ENCODE measurements at places on chromosomes 2 and 18.

GRCh38 chr2:188969651-188970050 is 4.5 kb upstream of the COL3A1 start:
- no peak for DNase-seq

DNA sequence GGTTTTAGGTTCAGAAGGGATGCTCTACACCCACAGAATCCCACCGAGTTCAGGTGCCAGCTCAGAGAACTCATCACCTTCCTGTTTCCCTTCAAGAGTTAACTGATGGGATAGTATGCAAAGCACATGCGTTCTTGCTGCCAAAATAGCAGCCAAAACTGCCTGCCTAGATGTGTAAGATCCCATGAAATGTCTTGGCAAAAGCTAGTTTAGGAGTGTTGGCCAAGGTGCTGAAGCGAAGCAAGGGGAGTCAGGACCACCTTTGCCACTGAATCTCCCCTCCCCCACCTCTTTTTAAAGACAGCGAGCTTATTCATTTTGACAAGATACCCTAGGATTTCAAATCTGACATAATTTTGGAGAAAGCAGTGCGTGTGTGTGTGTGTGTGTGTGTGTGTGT is 2.1 kb downstream of the DOCK10 start:
- DNase-seq, result no peak

DNA sequence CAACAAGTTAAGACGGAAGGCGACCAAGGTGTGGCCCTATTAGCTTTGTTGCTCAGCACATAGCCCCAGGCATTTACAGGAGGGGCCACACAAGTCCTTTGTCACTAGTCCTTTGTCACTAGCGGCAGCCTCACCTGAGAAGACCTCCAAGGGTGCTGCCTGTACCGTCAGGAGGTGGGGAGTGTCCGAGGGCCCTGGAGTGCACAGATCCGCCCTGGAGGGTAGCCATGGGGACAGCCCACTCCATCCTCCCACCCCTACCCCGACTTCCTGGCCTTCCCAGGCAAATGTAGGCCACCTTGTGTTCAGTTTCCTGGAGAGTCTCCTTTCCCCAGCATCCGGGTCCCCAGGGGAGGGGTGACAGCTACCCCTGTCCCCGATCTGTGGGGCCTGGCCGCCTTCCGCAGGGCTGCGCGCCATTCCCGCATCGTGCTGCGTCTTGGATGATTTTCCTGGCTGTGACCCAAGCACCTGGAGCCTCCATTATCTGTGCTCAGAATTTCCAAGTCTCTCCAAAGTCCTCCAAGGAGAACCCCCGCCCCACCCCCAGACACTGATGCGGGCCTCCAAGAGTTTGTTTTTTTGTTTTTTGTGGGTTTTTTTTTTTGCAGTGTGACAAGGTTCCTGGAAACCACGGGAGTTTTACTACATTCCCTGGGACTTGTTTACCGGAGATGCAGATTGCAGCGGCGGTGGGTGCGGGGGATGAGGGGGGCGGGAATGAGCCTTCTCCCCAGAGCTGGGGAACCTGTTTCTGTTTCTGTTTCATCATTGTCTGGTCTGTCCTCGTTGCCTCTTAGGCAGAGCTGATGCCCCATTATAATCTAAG is 28.6 kb downstream of the TEX44 start:
- peak; percentile 58 for DNase-seq

- no peak for DNase-seq
Observed at GRCh38 chr18:9766740-9767139, 58.6 kb downstream of the RAB31 start.

DNA sequence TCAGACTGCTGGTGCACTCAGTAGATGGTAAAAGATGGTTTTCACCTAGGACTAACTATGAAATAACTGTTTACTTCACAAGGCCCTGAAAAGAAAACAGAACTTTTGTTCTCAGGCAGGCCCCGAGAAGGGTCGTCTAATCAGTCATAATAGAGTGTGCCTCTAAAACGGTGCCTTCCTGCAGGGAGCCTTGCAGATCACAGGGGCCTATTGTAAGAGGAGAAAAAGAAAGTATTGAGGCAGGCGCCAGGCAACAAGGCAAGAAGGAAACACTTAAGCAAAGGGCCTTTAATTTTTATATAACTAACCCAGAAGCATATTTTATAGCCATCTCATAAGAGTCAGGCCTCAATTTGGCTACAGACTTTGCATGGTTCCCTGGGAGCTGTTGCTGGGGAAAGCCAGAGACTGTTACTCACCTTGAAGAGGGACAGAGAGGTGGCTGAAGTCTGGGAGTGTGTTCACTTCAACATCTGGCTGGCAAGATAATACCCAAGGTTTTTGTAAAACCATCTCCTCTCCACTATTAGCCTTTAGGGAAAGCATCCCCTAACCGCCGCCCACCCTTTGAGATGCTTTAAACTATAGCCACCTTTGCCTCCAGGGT is 117.1 kb downstream of the PRPF40A start:
- DNase-seq, result no peak

DNA sequence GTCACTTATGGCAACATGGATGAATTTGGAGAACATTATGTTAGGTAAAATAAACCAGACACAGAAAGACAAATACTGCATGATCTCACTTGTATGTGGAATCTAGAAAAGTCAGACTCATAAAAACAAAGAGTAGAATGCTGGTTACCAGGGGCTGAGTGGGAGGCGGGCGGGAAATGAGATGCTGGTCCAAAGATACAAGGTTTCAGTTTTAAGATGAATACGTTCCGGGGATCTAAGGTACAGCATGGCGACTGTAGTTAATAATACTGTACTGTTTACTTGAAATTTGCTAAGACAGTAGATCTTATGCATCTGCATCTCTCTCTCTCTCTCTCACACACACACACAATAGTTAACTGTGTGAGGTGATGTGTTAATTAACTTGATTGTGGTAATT is 14.2 kb downstream of the FAM110C start:
- DNase-seq, result no peak

DNA sequence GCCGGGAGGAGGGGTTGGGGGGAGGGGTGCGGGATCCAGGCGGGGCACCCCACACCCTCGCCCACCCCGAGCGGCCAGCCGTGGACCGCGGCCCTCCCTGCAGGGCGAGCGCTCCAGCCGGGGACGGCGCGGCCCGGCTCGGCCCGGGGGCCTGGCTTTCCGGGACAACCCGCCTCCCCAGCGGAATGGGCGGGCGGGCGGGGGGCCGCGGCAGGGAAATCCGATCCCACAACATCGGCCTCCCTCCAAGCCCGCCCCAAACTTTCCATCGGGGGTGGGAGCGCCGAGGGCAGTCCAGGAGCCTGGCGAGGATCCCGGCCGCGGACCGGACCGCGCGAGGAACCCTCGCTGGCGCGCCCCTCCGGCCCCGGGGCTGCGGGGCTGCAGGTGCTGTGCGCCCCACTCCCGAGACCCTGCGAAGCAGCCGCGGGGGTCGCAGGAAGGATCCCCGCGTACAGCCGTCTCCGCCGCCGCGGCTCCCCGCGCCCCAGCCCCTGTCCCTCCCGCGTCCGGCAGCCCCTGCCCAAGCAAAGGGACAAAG is 529 bp downstream of the SEMA4C start:
- no peak for DNase-seq

DNA sequence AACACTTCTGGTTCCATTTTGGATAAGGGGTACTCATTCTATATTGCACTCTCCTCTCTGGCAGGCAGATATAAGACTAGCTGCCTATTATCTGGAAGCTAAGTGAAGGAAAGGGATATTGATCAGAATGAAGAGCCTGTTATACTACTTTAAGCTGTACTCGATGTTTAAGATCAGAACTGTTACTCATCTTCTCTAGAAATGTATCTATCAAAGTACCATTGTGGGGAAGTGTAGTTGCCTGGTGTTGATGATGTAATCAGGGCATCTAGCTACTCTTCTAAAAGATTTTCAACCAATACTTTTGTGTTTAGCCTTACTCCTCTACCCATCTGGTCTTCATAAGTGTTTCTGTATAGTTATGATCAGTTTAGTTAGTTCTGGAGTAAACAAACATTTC is 5.8 kb downstream of the CAMKMT start:
- DNase-seq, result no peak

- no peak for DNase-seq
Observed at GRCh38 chr2:47719099-47719498, 63.8 kb upstream of the MSH6 start.

- DNase-seq, result no peak
Observed at GRCh38 chr2:168245074-168245825, 2.1 kb downstream of the STK39 start.

DNA sequence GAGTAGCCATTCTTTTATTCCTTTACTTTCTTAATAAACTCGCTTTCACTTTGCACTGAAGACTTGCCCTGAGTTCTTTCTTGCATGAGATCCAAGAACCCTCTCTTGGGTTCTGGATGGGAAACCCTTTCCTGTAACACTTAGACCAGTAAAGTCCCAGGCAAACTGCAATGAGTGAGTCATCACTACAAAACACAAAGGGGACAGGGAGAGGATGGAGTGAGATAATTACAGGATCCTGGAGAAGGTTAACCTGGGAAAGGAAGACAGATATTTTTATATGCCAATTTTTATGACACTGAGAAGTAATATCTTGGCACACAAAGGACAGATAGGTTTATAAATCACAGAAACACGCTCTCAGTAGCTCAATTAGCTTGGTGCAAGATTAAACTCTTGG is 48.7 kb downstream of the EHD3 start:
- no peak for DNase-seq

DNA sequence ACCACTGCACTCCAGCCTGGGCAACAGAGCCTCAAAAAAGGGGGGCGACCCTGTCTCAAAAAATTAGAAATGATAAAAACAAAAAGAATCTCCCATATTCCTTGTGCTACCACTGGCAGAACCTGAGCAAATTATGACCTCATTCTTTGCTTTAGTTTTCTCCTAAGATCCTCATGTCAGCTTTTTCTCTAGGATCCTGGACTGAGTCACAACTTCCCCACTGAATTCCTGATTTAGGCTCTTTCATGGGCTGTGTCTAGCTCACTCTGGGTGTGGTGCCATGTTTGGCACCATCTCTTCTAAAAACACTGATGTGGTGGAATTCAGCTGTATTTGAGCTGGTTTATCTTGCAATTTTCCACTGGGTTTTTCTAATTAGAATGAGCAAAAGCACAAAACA is 37.1 kb downstream of the EXOC6B start:
- DNase-seq, result no peak

- DNase-seq, result no peak
Observed at GRCh38 chr2:10897956-10898355, 13.8 kb upstream of the KCNF1 start.

GRCh38 chr2:127596311-127597045 is 49.5 kb upstream of the GPR17 start:
- DNase-seq, result no peak

GRCh38 chr2:97735161-97735561 is 21.8 kb downstream of the ZAP70 start:
- no peak for DNase-seq

DNA sequence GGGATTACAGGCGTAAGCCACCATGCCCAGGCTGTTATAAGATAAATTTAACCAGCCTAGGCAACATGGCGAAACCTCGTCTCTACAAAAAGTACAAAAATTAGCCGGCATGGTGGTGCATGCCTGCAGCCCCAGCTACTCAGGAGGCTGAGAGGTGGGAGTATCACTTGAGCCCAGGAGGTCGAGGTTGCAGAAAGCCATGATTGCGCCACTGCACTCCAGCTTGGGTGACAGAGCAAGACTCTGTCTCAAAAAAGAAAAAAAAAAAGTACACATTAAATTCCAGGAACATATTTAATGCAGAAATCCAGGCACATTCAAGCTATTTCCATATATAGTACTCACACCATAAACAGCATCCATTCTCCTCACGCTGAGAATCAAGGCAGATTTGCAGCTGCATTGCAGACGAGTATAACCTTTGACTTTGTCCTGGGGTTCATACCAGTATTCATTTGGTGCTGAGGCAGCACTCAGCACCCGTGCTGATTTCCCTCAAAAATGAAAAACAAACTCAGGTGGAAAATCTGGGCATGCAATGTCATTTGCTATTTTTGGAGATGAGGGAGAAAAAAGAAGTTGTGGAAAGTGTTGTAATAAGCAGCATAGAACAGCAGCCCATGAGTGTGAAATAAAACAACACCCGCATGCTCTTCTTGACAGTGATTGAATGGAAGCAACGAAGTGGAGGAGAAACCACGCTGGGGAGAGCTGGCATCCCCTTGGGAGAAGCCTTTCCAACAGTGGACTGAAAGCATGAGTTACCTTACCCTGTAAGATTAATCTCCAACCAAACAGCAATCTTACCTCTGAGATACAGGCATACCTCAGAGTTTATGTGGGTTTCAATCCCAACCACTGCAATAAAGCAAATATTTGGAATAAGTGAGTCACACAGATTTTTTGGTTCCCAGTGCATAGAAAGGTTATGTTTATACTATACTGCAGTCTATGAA is 46.8 kb upstream of the ANXA4 start:
- DNase-seq, result no peak

GRCh38 chr2:143697744-143698143 is 568.5 kb downstream of the ARHGAP15 start:
- DNase-seq, result no peak

GRCh38 chr2:137316075-137316474 is 550.7 kb downstream of the THSD7B start:
- no peak for DNase-seq
